CD4-positive, alpha-beta T cell treated with Interleukin-4 for 1 hour (primary cell): ENCODE measurements at places on chromosomes 3 and 15.

GRCh38 chr3:168933614-168934013, 729.9 kb downstream of the MECOM start:
- DNase-seq, result no peak

GRCh38 chr15:82056958-82057823, 11.4 kb upstream of the MEX3B start:
- no peak for DNase-seq

DNA sequence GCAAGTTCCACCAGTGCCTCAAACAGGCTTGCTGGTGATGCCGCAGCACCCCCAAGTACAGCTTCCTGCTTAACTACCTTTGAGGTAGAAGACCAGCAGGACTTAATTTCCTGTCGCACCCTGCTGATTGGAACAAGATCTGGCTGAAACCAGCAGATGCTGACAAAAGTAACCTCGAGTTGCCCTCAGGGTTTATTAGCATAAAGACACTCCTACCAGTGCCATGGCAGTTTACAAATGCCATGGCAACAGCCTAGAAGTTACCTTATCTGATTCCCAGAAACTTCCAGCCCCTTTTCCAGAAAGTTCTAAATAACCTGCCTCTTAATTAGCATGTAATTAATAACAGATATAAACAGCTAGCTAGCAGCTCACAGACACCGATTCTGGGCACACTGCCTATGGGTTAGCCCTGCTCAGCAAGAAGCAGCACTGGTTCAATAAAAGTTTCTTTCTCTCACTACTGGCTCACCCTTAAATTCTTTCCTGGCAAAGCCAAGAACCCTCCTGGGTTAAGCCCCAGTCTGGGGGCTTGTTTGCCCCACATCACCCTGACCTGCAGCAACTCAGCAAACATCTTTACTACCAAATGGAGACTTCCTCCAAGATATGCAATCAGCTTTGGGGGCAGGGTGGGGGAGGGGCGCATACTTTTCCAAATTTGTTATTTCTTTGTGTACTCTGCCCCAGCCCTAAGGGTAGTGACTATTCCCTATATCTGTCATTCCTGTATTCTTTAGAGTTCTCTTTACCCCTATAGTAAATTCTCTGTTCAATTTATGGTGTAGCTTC, 54.2 kb downstream of the MAP4 start:
- peak; percentile 13 for DNase-seq

DNA sequence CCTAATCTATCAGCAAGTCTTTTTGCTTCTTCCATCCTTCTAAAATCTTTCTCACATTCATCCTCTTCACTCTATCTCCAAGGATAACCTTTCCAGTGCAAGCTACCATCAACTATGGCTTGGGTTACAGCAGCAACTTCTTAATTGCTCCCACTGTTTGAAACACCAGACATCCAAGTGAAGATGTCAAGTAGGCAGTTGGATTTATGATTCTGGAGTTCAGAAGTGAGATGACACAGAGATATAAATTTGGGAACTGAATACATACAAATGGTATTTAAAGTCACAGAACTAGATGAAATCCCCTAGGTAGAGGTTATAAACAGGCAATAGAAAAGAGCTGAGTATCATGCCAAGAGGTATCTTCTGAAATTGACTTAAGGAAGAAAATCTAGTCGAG, 3.7 kb downstream of the UBR1 start:
- DNase-seq, result no peak

GRCh38 chr3:114929971-114930732, 216.9 kb downstream of the ZBTB20 start:
- DNase-seq, result no peak

DNA sequence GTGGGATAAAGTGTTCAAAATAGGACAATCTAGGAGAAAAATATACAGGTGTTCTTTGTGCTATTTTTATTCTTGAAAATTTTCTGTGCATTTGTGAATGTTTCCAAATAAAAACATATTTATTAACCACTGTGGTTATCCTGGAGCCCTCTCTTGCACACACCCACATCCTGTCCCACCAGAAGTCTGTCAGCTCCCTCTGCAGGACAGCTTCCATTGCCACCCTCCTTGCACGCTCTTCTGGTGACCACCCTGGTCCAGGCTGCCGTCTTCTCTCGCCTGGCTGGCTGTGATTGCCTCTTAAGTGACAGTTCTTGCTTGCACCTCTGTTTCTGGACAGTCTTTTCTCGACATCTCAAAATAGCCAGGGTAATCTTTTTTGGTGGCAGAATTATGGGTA, 394.0 kb downstream of the LRTM1 start:
- DNase-seq, result no peak

DNA sequence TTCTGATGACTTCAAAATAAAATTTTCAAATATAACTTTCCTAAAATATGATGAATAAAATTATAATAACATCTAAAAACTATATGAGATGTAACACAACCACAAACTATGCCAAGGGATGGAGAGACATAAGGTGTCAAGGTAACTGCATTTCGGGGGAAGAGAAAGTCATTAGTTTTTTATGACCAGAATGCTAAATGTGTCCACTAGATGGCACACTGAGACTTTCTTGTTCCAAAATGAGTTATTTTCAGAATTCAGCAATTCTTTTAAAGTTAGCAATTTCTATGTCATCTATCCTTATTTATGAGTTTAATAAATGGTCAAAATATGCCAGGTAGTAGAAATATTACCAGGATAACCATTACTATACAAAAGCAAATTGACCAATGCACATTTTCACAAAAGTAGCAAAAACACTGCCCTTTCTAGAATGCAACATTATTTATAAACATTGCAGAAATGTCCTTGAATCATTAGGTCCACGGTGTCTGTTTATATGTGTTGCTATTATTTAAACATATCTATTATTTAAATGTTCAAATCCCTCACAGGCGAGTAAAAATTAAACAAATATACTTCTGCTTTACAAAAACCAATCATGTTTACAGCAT, 374.2 kb downstream of the PLCL2 start:
- no peak for DNase-seq

DNA sequence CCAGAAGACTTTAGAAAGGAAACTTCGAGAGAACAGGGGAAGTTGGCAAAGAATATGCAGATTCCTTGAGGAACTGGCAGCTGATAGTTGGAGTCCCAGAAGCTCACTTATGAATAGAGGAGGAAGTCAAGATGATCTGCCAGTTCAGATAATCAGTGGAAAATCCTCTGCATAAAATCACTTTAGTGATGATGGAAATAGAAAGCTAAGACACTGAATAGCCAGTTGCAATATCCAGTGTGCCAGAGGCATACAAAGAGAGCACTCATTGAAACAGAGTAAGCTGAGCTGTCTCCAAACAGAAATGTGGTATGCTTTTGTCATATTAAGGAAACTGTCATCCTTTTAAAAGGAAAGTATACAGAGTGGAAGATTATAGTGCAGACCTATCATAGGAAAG, 1207.6 kb downstream of the OTOL1 start:
- DNase-seq, result no peak

DNA sequence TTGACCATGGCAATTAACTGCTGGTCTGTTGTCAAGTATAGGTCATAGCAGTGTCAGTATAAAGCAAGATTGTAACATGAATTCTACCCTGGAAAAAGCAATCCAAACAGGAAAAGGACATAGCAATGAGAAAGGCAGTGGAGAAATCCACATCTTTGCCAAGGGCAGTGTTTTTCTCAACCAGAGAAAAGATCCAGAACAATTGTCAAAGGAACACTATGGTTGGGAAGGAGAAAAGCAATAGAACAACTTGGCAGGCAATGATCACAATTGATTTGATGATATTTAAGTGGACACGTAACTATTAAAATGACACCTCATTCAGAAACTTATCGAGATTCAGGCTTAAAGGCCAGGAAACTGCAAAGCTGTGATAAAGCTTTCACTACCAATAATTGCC, 271.1 kb downstream of the DIPK2A start:
- DNase-seq, result no peak

DNA sequence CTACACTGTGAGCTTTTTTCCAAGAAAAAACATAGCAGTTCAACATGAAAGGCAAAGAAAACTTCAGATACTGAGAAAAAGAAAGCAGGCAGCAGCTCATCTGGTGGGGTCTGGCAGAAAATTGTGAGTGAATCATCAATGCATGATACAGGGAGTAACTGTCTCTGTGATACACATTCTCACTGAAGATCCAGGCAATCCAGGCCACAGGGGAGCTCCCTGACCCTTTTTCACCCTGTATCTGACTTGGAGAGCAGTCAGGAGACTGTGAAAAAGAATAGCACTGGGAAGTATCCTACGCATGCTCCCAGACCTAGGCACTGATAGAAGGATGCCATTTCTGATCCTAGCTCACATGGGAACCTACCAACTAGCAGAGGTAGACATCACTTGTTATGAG, 269.8 kb downstream of the MBNL1 start:
- DNase-seq, result no peak

DNA sequence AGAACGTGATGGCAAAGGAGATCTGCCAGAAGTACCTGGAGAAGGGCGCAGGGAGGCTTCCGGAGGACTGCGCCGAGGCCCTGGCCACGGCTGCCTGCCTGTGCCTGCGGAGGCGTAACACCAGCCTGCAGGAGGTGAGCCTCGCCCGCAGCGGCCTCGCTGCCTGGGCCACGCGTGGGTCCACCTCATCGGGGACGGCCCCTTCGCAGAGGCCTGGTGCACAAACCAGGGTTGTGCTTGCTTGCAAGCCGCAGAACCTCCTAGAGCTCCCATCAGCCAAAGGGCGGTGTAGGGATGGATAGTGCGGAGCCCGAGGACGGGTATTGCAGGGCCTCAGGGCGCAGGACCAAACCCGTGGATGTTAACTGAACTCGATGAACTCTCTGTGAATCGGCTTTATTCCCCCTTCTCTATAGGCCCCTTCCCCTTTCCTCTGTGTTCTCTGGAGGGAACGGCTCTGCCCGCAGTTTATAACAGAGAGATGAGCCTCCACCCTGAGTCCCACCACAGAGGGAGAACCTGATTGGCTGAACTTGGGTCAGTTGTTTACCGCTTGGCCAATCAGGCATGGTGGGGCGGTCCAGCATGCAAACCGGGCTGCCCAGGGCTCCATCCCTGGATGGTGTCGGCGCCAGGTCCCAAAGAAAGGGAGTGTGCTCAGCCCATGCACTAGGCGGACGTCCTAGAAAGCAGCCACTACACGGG, 13.6 kb upstream of the TATDN2 start:
- DNase-seq, result no peak

DNA sequence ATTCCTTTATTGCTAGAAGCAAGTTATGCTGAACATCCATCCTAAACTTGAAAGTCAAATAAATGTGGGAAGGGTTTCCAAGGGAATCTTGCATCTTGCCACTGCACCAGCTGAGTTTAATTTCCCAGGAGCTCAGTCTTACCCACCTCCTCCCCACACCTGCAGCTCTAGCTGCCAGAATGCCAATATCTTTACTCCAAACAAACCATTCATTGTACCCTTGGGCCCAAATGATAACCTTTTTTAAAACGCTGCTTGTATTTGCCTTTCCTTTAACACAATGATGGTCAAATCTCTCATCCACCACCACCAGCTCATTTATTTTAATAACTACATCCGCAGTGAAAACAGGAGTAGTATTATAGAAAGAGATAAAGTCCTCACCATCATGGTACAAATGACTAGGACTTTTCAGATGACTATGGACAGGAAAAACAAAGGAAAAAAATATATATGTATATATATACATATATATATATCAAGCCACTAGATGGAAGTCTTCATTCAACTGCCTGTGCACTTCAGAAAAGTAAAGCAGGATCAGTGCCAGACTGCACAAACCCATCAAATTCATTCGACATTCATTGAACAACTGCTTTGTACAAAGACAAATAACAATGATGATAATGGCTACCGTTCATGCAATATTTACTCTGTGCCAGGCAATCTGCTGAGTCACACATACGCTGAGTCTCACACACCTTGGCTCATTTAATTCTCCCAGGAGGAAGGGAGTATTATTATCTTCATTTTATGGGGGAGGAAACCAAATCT, 44.0 kb downstream of the BFSP2 start:
- no peak for DNase-seq

- no peak for DNase-seq
Observed at GRCh38 chr15:99857836-99858235, 124.6 kb upstream of the LYSMD4 start.

- DNase-seq, result peak; percentile 61
Observed at GRCh38 chr3:133448478-133449122, 48.7 kb downstream of the BFSP2 start.

- no peak for DNase-seq
Observed at GRCh38 chr15:47588958-47589357, 128.3 kb upstream of the SEMA6D start.

DNA sequence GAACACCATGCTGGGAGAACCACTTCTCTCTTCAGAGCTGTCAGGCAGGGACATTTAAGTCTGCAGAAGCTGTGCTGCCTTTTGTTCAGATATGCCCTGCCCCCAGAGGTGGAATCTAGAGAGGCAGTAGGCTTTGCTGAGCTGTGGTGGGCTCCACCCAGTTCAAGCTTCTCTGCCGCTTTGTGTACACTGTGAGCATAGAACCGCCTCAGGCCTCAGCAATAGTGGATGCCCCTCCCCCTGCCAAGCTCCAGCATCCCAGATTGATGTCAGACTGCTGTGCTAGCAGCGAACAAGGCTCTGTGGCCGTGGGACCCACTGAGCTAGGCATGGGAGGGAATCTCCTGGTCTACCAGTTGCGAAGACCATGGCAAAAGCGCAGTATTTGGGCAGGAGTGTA, 121.6 kb downstream of the NFKBIZ start:
- DNase-seq, result no peak
